Activated naive CD4-positive, alpha-beta T cell (primary cell): ENCODE measurements at places on chromosomes 5 and 9.

DNA sequence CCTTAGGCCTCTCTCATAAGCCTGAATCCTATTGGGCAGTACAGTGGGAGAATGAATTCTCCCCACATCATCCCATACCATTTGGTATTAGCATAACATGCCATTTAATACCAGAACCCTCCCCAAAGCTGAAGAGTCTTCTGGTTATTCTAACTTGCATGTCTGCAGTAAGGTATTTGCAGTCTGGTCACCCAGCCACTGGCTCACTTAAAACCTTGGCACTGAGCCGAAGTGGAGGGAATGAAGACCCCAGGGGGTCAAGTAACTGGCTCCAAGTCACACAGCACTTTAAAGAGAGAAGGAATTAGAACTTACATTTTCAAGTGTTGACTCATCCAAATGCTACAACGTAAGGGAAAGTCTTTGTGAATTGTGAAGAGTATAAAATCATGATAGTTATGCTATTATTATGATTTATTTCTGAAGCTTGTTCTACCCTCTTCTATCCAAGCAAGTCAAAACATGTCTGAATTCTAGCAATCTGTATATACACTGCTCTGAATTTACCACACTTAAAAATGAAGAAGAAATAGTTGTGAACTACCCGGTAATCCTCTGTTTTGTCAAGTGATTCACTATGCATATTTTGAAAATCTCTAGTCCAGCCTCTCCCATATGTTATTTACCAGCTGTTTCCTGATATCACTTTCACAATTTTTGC, 28.5 kb downstream of the GLRA1 start:
- no peak for DNase-seq

DNA sequence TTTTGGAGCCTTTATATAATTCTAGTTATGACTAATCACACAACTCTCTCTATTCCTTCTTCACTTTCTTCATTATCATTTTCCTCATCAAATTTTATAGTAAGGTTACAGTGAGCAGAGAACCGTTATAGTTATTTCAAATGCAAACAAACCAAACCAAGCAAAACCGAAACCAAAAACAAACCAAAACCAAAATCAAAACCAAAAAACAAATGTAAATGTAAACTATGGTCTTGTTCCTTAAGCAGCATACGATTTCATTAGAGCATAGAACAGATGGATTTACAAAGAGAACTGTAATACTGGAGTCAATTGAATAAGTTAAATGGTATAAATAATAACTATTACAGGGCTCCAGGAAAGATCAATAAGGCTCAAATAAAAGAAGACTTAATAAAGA, 447.1 kb downstream of the LRRC70 start:
- no peak for DNase-seq

DNA sequence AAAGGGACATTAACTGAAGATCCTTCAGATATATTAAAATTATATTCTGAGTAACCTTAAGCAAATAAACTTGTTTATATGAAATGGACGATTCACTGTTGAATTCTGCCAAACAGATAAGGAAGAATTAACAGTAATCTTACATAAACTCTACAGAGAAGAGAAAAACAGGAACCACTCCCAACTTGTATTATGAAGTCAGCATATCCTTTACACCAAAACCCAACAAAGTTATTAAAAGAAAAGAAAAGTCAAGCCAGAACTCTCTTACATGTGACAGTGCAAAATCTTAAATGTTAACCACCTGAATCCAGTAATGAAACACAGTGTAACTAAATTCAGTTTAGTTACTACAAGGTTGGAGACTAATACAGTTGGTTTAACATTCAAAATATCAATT, 185.8 kb downstream of the DEPDC1B start:
- no peak for DNase-seq

DNA sequence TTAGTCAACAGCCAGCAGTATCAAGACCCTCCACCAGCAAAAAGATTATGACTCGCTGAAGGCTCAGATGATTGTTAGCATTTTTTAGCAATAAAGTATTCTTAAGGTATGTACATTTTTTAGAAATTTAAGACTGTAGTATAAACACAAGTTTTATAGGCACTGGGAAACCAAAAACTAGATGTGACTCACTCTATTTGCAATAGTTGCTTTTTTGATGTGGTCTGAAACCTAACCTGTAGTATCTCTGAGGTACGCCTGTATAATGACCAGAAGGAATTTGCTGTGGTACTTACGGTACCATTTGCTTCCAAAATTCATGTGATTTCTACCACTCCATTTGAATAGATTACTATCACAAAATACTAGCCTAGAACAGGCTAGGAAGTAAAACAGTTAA, 60.8 kb downstream of the WDR41 start:
- no peak for DNase-seq

- no peak for DNase-seq
These were observed 4.7 kb downstream of the NTNG2 start for GRCh38 chr9:132166599-132166998.

DNA sequence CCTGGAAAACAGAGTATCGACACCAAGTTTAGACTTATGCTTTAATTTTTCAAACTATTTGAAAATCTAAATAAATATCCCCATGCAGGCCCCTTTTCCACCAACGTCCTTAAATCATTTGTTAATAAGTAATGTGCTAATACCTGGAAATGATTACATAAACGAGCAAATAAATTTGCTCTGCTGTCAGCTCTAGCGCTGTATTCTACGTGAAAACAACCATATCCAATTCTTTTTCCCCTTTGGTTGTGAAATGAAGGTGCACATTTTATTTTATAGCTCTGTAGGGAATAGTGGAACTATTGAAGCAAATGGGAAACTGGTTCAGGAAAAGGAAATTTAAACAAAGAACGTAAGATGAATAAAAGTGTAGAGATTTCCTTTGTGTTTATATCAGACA, 137.7 kb upstream of the ZNF608 start:
- DNase-seq = no peak

DNA sequence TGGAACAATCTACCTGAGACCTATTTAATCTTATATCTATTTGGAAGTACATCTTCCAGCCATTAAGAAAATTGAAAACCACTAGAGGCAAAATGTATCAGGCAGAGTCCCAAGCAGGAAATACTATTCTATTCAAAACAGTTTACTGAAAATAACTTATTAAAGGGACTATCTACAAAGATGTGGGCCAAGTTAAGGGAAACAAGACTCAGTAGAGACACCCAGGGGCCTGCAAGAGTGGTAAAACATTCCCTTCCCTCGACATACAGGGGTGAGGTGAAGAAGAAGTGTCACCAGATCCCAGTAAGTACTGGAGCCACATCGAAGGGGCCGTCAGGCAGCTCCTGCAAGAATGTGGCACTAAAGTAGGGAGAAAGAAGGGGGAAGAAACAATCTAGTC, 12.1 kb upstream of the NRG2 start:
- DNase-seq = no peak

GRCh38 chr5:146630472-146630871, 114.5 kb upstream of the GPR151 start:
- DNase-seq = no peak

DNA sequence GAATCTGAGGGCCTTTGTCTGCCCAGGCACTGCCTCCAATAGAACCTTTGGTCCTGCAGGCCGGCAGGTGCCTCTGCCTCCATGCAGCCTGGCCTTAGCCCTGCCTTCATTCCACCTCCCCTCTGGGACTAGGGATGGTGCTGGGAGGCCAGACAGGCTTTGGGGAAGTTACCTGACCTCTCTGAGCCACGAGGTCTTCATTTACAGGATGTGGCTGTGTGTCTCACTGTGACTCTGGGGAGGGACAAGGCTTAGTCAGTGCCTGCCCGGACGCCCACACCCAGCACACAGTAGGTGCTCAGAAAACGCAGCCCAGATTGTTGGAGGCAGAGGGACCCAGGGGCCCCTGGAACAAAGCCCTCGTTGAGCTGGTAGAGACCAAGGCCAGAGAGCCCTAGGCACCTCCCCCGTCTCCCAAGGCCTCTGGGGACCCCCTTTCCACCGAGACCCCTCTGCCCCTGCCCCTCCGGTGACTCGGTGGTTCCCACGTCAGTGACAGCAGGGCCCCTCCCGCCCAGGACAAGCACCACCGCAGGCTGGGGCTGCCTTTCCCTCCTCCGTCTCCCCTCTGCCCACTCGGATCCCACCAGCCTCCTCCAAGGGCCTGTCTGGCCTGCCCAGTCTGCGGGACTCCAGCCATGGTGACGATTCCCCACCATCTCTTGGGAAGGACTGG, 46.9 kb upstream of the EGFL7 start:
- no peak for DNase-seq

DNA sequence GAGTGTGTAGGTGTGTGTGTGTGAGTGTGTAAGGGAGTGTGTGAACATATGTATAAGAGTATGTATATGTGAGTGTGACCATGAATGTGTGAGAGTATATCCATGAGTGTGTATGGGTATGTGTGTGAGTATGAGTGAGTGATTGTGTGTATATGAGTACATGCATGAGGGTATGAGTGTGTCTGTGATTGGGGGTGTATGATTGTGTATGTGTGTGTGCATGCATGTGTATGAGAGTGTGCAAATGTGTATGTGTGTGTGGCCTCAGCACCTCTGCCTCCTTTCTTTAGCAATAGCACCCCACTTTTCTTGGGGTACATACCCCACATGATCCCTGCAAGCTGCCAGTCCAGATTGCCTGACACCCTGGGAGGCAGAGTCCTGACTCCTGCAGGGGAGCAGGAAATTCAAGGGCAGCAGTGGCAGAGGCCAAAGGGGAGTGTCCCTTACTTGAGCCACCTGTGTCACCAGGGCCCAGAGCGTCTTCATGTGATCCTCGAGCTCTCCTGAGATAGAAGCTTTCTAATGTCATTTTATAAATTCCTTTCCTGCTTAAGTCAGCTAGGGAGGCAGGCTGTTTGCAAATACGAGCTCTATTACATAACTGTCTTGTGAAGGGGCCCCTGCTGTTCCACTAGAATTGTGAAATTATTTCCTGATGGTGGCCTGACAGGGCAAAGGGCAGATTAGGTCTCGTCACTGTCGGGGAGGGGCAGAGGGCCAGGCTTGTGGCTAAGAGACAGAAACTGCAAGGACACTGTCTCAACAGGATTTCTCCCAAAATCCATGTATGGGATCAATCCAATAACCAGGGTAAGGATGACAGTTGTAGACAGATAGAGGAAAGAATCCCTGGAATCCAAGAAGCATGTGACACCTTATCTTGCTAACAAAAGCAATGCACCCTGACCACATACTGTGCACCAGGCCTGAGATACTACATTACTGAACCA, 389.1 kb downstream of the GADD45G start:
- no peak for DNase-seq

DNA sequence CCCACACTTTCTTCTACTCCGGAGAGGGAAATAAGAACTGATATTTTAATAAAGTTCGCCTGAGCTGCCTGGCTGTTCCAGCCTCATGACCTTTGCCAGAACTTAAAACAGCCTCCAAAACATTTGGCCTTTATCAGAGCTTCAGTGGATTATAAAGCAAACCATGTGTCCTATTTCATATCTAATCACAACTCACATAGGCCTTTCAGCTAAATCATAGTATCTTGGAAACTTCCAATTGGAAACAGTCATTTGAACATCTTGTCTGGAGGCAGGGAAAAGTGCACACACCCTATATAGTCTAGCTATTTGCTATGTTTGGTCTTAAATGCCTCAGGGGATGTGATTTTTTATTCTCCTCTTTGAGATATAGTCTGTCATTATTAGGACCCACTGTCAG, 46.0 kb upstream of the FREM1 start:
- DNase-seq = no peak
